ENCODE measurements at places on chromosomes 5 and 9.

DNA sequence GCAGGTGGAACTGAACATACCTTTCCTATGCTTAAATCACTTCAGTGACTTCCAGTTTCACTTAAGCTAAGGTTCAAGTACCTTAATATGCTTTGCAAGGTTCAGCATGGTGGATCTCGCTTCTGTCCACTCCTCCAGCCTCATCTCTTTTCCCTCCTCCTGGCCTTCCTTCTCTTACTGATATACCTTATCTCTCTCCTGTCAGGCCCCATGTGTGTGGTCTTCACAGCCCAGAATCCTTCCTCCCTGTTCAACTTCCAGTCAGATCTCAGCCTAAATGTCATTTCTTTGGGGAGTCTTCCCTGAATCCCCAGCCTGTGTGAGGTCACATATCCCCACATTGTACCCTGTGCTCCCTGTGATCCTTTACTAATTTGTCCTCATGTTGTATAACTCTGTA, 87.7 kb downstream of the ANGPTL2 start:
- DNase-seq: no peak

GRCh38 chr5:136781464-136781863, 416.1 kb upstream of the TRPC7 start:
- DNase-seq: peak; percentile 59

DNA sequence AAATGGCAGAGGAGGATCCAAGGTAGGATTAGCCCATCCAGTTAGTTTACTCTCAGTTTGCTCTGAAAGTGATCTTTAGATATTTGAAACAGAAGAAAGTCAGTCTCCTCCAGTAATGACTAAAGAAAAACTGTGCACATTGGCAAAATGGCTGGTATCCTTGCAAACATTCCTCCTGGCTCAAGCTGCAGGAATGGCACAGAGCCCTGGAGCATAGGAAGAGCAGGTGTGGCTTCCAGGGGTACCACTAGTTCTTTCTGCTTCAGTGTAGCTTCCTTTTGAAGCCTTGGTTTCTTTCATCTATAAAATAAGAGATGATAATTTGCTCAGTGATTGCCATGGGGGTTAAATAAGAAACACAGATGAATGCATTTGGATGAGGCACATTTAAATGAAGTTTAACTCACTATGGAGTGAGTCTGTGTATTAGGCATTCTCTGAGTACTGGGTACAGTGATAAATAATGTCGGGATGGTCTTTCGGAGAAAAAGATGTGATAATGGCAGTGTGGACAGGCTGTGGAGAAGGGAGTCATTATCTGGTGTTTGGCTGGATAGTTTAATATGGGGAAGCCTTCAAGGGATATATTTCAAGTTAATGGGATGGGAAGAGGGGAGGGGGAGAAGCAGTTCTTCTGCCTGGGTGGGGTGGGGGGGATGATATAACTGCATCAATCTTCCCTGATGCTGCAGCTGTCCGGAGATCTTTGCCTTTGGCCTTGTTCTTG, 217.3 kb upstream of the KLF4 start:
- DNase-seq: no peak

DNA sequence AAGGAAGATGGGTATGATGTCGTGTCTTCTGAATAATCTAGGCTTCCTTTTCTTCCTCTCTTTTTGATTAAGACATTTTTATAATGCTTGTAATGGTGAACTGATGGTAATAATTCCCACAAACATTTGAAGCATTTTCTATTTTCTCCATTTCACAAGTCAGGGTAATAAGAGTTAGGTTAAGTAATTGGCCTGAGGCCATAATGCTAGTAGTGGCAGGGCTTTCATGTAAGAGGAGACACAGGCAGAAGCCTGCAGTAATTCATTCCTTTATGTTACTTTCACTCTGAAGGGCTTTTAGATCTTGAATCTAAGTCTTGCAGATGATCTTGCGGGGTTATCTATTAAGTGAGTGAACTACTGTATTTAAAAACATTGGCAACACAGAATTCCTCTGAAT, 374.9 kb downstream of the MAT2B start:
- DNase-seq: peak; percentile 21

- DNase-seq: no peak
Measured at GRCh38 chr5:89967771-89968444, 441.6 kb downstream of the CETN3 start.

Measured in HFFc6 (cell line).